Stimulated activated CD8-positive, alpha-beta memory T cell treated with anti-CD3 and anti-CD28 coated beads, Interleukin-15, amount 100 ng/mL, for 24 hours (primary cell): ENCODE measurements at places on chromosomes 6 and 20.

- DNase-seq = no peak
Observed at GRCh38 chr20:1267161-1267560, 1.1 kb downstream of the SNPH start.

GRCh38 chr6:88683734-88684133 is 279.7 kb downstream of the RNGTT start:
- no peak for DNase-seq

GRCh38 chr20:15220778-15221565 is 883.6 kb upstream of the FLRT3 start:
- no peak for DNase-seq

DNA sequence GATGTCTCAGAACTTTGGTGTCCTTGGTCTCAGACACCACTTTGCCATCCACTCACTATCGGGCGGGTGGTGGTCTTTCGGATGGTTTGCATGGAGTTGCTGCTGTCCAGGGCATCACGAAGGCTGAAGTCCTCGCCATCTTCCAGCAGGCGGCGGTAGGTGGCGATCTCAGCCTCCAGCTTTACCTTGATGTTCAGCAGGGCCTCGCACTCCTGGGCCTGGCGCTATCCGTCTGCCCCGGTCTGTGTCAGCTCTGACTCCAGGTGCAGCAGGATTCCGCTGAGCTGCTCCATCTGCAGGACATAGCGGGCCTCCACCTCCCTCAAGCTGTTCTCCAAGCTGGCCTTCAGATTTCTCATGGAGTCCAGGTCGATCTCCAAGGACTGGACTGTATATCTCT is 36.0 kb downstream of the ZNF311 start:
- no peak for DNase-seq

- no peak for DNase-seq
Observed at GRCh38 chr6:85537055-85537494, 56.6 kb downstream of the SNX14 start.
